Activated naive CD8-positive, alpha-beta T cell treated with anti-CD3 and anti-CD28 coated beads for 36 hours (primary cell): ENCODE measurements at places on chromosomes 6 and 20.

DNA sequence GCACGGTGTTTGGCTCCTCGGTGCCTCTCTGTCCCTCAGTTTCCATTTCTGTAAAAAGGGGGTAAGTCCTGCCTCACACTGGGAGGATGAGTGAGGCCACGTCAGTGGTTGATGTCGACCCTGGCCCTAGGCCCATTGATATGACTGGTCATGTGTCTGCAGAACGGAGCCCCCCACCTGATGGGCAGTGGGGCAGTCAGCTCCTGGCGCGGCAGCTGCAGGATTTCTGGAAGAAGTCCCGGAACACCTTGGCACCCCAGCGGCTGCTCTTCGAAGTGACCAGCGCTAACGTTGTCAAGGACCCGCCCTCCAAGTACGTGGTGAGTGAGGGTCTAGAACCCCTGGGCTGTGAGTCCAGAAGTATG, 1.2 kb downstream of the SNX21 start:
- no peak for DNase-seq

DNA sequence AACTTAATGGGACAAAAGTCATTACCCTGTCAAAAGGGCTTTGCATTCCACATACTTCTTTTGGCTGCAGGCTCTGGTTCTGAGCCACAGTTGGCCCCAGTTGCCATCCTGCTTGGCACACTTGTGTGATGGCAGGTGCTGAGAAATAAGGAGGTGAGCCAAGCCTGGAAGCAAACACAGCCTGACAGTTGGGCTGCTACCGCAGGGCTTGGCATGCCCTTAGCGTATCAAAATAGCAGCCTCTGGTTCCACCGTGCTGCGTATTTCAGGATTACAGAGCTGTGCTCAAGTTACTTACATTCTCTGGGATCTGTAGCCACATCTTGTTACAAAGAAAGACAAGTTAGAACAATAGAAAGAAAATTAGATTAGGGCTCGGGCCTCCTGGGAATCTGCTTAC, 11.1 kb downstream of the MTHFD1L start:
- DNase-seq: no peak

- DNase-seq: peak; percentile 23
These were observed 10.3 kb upstream of the R3HDML start for GRCh38 chr20:44326391-44327159.

DNA sequence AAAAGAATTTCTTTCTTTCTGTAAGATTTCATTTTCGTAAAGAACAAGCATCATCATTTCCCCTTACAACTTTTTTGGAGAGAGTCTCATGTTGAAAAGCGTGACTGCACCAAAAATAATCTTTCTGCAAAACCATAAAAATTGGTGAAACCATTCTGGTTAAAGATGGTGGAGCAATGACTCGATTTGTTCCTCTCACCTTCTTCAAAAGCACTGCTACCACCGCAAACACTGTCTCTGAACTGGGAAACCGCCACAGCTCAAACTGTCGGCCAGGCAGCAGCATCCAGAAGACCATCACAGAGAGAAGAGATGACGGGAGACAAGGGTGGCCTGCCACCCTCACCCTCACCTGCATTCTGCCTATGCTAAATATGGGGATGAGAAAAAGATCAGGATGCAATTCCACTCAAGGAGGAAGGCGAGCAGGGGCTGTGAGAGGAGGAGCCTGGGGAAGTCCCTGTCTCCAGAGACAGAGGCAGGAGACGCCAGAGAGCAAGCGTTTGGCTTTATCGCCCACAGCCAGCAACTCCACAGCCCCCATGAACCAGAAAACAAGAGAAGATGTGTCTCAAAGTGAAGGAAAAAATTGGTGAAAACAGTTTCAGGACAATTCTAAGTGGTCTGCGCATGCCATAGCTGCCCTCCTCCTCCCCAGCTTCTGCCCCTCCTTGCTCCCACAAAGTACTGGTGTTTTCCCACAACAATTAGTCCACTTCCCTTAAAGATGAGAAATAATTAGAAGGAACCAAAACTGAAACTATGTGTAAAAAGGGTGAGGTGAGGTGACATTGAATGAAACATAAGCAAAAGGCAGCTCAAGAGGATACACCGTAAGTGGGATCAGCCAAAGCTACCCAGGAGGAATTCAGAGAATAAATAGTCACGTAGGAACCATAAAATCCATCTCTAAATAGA, 255.5 kb downstream of the KIF16B start:
- DNase-seq: no peak

DNA sequence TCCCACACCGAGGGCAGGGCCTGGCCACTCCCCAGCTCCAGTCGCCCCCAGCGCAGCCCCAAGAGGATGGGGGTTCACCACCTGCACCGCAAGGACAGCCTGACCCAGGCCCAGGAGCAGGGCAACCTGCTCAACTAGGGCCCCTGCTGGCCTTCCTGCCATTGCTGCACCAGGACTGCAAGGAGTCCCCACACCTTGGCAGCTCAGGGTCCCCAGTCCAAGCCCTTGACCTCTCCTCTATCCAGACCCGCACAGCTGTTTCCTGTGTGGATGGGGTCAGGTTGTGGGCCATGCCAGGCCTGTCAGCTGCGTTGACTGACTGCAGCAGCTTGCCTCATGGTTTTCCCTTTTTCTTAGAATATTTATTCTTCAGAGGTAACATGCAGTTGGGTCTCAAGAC, 4.4 kb downstream of the LRRC73 start:
- DNase-seq: no peak

DNA sequence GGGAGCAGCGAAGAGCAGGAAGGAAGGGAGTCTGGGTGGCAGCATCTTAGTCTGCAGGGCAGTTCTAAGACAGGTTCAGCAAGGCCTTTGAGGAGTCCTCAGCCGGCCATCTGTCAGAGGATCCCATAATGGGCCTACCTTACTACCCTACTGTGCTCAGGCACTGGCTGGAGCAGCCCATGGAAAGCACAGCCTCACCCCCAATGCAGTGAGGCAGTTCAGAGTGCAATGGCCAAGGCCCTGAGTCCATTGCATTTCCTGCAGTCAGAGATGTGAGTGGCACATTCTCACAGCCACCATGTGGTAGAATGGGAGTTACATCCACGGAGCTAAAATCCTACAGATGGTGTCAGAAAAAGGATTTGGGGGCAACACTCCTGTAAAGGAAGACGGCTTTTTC, 19.4 kb upstream of the OVOL2 start:
- DNase-seq: no peak

GRCh38 chr20:6492271-6493055, 275.0 kb upstream of the BMP2 start:
- DNase-seq: no peak

GRCh38 chr6:134341999-134342567, 24.2 kb upstream of the SGK1 start:
- no peak for DNase-seq

DNA sequence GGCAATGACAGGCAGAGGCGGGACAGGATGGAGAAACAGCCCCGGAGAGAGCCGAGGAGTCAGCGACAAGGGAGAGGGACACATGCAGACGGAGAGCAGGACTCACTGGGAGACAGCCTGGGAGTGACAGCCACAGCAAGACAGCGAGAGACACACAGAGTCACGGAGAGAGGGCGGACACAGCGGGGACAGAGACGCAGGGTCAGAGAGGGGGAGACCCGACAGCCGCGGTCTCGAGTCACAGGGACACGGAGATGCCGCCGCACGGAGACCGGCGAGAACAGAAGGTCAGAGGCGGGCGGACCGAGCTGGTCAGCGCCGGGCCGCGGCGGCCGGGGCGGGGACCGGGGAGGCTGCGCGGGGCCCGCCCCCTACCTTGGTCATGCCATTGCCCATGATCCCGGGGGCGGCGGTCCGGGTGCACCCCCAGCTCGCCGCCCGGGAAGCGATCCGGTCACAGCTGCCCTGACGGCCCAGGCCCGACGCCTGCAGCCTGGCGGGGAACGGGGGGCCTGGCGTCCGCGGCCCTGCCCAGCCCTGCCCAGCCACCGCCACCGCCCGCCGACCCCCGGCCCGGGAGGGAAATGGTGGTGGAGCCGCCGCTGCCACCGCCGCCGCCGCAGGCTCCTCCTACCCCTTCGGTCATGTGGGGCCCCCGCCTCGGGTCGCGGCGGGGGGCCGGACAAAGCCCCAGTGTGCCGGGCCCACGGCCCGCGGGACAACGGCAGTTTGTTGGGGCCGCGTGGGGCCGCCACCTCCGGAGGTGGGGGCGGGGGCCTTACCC, at the start of the genes DUSP15 and TTLL9:
Gene DUSP15, minus strand, starts transcription at position 586 of the 784 bp plus-strand sequence. Its CDS starts 190 bp downstream, at position 396.
Gene TTLL9, plus strand, starts transcription at position 693 of the 784 bp plus-strand sequence. CDS start 493 bp downstream, outside the sequence.
- no peak for DNase-seq

DNA sequence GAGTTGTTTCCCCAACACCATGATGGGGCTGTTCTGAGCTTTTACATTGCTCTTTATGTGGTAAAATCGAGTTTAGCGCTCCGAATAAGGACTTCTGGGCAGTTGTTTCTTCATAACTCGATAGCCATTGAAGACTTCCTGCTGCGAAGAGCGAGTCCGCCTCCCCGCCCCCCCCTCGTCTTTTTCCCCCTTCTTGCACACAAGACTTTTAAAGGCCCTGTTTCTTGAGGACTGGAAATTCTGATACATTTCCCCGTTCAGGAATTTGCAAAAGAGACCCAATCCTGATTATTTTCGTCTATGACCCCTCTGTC, 1.5 kb upstream of the CITED2 start:
- DNase-seq: no peak

GRCh38 chr6:149862922-149863697, 1.0 kb downstream of the LRP11 start:
- peak; percentile 26 for DNase-seq

DNA sequence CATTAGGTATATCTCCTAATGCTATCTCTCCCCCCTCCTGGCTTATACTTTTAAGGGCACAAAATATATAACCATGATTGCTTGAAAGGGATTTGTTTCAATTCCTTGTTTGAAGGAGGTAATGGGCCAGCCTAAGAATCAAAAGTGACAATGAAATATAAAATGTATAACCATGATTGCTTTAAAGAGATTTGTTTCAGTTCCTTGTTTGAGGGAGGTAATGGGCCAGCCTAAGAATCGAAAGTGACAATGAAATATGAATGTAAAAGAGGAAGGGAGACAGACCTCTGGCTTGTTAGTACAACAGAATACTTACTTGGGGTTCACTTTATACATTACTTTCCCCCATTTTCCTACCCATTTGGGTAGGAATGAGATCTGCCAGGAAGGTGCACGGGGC, 55.5 kb downstream of the FOXC1 start:
- no peak for DNase-seq
